ENCODE measurements at places on chromosomes 3 and 15.

DNA sequence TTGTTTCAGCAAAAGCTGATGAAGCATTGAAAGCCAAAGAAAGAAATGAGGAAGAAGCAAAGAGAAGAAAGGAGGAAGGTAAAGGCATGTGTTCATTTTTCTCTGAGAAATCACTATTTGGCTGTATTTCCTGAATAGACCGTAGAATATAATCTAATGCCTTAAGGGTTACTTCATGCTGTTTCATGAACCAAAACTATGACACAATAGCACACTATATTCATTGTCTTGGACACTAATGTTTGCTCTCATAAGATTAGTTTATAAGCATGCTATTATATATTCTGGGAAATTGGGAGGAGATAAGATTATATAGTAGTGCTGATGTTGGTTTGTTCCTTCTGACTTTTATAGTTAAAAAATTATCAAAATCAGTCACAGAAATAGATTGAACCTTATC is 110.1 kb upstream of the MLF1 start:
- no peak for DNase-seq

GRCh38 chr3:47294392-47294791 is 11.6 kb downstream of the KLHL18 start:
- no peak for DNase-seq

DNA sequence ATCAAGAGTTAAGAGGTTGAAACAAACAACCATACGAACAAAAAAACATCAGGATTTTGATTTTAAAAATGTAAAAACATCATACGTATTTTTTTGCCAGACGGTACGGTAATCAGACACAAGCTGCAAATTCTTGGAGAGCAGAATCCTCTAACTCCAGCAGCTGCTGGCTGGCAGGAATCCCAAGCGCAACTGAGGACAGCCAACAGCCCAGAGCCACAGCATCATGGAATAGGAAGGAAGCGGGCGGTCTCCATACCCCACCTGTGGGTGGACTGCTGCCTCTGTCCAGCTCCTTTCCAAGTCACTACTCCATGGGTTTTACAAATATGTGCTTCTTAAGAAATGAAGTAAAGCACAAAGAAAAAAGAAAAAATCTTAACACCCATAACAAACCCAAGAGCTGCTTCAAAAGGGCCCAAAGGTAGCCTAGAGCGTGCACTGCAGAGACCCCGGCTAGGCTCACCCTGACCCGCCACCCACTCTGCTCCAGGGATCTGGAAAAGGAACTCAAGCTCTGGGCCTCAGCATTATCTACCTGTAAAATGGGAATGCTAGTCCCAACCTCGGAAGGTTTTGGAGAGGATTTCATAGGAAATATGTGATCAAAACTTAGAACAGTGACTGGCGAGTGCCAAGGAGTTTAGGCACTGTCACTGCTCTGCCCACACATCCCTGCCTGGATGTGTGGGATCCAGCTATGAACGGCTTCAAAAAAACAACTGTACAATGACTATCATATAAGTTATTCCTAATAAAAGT is 33.4 kb downstream of the ZXDC start:
- DNase-seq = no peak

DNA sequence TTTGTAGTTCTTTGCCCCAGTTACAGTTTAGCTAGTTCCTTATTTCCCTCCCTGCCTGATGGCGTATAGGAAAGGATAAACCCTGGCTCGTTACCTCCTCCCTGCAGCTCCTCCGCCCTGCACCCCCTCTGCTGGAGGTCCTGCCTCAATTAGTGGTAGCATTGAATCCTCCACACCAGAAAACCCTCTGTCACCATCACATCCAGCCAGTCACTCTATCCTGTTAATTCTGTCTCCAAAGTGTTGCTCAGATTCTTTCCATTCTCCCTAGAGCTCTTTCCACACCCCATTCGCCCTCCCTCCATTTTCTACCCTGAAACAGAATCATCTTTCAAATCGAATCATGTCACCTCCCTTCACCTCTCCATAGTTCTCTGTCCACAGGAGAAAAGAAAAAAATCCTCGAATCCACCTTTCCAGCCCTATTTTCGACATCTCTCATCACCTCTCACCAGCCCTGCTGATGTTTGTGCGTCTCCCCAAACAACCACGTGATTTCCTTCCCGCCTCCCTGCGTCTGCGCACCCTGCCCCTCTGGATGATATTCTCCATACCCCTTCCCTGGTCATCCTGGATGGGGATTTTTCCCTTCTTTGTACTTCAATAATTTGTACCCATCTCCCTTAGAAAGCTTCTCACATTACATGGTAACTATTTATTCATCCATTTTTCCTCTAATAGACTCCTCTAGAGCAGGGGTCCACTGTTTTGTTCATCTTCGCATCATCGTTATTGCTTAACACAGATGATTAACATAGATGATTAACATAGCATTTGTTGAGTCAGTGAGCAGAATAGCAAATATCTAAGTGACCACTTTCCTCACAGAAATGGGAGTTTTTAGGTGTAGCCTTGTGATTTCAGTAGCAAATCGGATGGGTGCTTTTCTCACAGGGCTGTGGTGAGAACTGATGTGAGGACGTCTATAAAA is 37.1 kb downstream of the MAP3K13 start:
- no peak for DNase-seq

GRCh38 chr3:22469995-22470394 is 719.0 kb upstream of the ZNF385D start:
- no peak for DNase-seq

DNA sequence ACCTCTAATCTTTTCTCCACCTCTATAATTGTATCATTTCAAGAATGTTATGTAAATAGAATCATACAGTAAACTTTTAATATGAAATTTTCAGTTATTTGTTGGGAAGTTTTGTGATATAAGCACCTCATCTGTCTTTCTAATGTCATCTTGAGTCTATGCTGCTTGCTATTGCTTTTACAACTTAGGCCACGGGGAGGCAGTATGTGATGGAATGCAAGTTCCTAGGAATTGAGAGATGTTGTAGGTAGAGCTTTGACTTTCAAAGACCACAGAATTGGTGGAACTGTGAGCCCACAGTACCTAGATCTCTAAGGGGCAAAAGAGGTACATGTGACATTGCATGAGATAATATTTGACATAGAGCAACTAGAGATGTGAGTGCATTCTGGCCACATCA is 328.3 kb downstream of the MFSD1 start:
- DNase-seq = no peak
